Aorta (tissue), 5 donors: ENCODE measurements at places on chromosomes 6 and 20. TPM values are rescaled to one million over a fixed set of nuclear protein-coding genes. Genes with fewer than 3 reads are reported as not detected.

Gene RGS17
- total RNA-seq: 3.2 TPM

Gene TGM2
- 449 TPM for total RNA-seq

Gene SMOC2
- total RNA-seq: 203 TPM

Gene OR2H1
- not detected for total RNA-seq

Gene CENPW
- 5.6 TPM for total RNA-seq

Gene SIRPB1
- 1.8 TPM for total RNA-seq

Gene C6orf62
- 72.7 TPM for total RNA-seq

Gene PAK1IP1
- 9.9 TPM for total RNA-seq

Gene ZNF512B
- total RNA-seq: 16.5 TPM

Gene TMEM217
- 2.7 TPM for total RNA-seq

Gene AGER
- 6.4 TPM for total RNA-seq

Gene MMP24
- total RNA-seq: 1.2 TPM

DNA sequence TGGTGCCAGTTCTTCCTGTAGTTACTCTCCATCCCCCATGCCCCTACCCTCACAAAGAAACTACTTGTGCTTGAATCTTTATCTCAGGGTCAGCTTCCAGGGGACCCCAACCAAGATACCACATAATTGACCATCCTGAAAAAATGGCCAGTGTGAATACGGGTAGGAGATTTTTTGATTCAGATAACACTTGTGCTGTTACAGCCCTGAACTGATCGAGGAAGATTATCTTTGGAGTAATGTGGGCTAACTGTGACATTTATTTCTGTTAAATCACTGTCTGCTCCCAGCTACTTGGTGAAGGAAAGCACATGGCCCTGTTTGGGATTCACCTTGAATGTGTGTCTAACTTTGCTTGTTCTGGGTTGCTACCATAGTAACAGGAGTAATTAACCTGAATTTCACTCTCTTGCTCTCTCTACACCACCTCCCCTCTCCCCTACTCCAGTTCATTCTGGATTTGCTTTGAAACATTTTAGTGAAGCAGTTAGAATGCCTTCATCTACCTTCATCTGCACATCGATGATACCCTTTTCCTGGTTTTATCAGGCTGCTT is 219.6 kb upstream of the CHD6 start:
- no peak for DNase-seq

DNA sequence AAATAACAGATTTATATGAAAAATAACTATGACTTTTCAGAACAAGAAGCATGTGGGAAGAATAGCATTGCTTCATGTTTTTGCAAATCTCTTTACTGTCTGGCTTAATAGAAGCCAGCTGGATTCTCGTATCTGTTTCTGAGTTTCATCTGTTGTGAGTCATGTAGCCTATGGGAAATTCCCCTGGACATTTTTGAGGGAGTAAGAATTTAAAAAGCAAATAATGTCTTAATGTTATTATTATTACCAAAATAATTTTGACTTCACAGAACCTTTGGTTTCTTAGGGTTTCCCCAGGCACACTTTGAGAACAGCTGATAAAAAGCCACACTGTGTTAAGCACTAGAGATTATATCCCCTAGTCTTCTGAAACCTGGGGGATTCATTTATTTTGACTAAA is 75.8 kb downstream of the SYCP2L start:
- no peak for DNase-seq

- no peak for DNase-seq
Observed at GRCh38 chr6:44278774-44279697, 8.8 kb downstream of the TMEM151B start.

DNA sequence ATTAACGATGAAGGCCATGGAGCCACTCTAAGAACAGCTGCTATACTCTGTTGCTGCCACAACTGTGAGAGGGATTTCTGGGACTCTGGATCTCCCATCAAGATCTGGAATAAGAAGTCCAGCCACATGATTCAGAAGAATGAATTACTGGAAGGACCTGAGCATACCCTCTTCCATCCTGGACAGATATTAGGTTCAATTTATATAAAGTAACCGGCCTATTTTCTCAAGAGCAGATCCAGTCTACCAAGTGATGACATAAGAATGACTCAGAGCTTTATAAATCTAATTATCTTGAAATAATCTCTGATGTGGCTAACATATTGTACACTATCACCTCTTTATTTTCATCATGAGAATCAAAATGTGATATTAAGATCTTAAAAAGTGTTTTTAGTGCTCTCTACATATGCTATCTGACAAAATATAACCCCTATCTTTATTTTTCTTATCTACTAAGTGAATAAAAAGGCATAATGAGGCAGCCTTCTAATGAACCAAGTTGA is 45.1 kb downstream of the COL9A1 start:
- DNase-seq: no peak

DNA sequence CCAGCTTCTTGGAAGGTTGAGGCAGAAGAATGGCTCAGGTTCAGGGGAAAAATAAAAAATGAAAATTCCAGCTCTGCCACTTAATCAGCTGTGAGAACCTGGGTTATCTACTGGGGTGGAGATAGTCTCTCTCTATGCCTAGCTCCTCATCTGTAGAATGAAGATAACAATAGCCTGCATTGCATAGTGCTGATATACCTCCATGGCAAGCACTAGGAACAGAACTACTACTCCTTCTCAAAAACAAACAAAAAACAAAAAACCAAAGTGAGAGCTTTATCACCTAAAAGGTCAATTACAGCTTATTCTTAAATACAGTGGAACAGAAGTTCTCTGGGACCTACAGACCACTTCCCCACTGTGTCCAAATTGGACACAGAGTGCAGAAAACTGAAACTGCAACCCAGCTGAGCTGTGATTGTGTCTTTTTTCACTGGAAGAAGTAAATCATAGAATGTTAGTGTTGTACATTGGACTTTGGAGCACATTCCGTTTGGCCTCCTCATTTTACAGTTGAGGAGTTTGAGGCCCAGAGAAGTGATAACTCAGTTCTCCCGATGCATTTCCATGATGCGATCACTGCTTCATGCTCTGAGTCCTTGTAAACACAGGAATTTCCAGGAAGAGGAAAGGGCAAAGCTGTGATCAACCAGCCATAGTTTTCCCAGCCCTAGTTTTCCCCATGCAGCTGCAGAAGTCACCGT is 23.3 kb downstream of the MTFR2 start:
- DNase-seq: no peak

DNA sequence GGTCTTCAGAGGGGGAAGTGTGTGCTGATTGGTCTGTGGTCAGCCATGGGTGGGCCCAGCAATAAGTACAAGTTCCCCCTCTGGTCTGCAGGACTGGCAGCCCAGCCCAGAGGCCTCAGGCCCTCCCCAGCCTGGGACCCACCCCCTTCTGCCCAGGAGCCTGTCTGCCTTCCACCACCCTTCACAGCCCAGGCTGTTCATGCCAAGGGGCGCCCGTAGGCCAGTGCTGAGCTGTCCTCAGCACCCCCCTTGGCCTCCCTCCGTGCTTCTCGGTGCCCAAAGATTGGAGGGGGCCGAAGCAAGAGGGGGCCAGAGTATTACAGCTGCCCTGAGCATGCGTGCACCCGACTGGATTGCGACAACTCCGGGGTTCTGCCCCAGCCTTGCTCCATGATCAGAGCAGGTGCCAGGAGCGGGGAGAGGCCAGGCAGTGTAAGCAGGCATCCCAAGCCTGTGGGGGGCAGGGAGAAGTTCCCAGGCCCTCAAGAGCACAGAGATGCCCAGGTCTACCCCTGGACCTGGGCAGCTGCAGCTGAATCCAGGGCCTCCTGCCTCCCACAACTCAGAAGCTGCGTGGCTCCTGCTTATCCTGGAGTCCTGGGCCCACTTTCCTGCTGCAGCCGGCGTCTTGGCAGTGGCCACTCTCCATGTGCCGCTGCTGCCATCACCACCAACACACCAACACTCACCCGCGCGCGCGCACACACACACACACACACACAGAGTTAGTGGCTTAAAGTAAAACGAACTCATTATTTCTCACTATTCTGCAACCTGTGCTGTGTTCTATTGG is 33.3 kb downstream of the CST9L start:
- no peak for DNase-seq

DNA sequence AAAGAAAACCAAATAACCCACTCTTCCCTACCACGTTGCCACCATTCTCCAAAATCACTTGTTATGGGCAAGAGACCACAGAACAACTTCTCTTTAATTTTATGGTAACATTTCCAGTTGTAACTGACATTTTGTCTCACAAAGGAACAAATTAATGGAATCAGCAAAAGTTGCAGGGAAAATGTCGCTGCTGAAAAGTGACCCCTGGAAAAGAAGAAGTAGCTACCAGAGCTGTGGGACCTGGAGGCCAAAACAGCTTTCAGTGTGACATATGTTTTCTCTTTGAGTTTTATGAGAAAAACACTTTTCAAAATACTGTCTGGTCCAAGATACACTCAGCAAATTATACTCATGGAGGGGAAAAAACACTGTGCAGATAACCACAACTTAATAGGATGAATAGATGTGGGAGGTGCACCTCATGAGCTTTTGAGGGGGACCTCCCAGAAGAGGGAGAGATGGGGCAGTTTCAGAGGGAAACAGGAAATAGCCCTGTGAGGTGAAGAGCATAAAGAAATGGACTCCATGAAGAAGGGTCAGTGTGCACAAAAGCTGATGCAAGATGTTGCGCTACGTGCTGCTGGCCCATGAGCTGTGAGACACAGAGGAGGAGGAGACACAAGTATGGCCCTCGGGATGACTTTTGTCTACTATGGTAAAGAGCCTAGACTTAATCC is 87.3 kb downstream of the DTNBP1 start:
- DNase-seq: no peak

DNA sequence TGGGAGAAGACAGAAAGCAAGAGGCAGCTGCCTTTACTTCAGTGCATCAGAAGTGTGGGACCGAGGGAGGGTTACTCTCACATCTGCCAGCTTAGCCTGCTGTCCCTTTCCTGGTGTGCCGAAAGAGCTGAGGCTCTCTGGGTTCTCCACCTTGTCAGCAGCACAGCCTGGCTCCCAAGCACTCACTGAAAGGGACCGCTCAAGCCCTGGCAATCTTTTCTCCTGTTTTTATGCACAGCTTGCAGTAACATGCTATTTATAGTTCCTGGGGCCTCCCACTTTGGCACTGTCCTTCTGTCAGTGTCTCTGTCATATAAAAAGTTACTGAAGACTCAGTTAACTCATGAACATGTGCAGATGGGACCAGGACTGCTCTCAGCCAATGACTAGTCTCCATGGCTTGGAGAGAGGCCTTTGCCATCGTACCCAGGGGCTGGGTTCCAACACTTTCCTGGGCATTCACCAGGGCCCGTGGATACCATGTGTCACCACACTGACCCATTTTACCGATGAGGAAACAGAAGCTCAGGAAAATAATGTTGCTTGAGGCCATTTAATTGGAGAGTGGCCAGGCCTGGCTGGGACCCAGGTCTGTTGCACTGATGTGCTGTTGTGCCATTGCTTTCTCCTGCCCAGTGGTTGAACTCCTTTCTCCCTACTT is 46.2 kb downstream of the PANK2 start:
- DNase-seq: no peak

GRCh38 chr6:163455552-163455951 is 41.0 kb downstream of the QKI start:
- no peak for DNase-seq

DNA sequence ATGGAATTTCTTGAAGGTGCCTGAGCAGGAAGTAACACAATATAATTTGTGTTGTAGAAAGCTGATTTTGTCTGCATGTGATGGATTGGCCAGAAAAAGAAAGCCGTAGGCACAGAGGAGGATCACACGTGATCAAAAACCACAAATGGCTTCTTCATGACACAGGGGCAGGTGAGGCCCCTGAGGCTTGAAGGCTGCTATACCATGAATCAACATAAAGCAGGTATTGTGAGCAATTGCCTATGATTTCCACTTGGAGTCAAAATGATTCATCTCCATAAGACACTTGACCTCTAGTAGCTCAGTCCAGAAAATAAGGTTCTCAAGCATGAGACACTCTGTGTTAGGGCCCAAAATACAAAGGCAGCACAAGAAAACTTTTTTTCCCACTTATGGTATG is 42.4 kb upstream of the EYA4 start:
- DNase-seq: no peak

- DNase-seq: no peak
Observed at GRCh38 chr20:51943761-51944160, 141.4 kb upstream of the SALL4 start.

DNA sequence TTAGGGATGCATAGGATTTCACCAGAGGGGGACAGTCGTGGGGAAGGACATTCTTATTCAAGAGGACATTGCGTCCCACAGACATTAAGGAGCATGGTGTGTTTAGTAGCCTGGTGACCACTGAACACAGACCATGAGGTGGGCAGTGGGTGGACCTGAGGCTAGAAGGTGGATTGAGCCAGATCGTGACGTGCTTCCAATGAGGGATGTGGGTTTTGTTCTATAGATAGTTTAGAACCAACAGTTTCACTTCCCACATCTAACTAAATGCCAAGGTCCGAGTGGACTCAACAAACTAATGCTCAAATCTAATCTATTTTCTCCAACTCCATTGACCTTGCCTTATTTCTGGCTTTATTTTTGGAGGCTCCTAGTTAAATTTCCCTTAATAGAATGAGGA is 58.5 kb downstream of the OGFRL1 start:
- DNase-seq: peak; percentile 44

DNA sequence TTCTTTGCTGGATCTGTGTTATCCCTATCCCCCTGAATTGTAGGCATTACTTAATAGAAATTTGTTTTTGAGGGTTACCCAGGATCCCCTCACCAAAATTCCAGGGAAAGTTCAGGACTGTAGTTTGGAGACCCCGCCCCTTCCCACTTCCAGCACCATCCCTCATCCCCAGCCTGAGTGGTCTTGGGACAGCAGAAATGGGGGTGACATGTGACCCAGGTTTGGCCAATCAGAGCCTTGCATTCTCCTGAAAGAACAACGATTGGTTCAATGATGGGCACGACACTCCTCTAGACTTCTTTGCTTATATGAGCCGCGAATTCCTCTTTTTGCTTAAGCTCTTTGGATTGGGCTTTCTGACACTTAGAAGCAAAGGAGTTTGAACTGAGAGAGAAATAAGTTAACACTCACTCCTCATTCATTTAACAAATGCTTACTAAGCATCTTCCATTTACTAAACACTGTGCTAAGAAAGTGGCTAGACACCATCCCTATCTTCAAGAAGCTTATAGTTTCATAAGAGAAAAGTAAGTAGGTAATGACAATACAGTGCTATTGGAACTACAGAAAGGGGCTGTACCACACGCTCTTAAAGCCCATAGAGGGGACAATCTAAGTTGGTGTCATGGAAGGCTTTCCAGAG is 24.9 kb upstream of the PAQR8 start:
- DNase-seq: no peak

DNA sequence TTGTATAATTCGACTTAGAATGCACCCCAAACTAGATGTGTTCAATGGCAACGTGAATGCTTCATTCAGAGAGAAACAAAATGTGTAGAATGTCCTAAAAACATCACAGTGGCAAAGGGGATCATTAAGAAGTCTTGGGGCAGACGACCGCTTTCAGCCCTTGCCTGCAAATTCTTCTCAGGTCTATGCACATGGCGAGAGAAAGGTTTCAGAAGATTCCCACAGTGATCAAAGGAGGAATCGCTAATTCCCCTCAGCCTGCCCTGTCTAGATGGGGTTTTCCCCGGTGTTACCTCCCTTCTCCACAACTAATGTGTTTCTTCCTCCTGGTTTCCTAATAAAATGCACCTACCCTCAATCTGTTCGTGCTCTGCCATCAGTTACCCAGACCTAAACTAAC is 13.3 kb upstream of the NHSL1 start:
- no peak for DNase-seq

GRCh38 chr6:36444470-36444869 is 1.7 kb downstream of the KCTD20 start:
- DNase-seq: no peak
